BJ (cell line): ENCODE measurements at places on chromosomes 7 and 10. TPM values are rescaled to one million over a fixed set of nuclear protein-coding genes. Genes with fewer than 3 reads are reported as not detected.

GRCh38 chr7:93378131-93378760 lies 146.1 kb downstream of the VPS50 start:
- DNase-seq: no peak

- DNase-seq: no peak
Measured at GRCh38 chr7:77771901-77772300, 26.3 kb downstream of the TMEM60 start.

DNA sequence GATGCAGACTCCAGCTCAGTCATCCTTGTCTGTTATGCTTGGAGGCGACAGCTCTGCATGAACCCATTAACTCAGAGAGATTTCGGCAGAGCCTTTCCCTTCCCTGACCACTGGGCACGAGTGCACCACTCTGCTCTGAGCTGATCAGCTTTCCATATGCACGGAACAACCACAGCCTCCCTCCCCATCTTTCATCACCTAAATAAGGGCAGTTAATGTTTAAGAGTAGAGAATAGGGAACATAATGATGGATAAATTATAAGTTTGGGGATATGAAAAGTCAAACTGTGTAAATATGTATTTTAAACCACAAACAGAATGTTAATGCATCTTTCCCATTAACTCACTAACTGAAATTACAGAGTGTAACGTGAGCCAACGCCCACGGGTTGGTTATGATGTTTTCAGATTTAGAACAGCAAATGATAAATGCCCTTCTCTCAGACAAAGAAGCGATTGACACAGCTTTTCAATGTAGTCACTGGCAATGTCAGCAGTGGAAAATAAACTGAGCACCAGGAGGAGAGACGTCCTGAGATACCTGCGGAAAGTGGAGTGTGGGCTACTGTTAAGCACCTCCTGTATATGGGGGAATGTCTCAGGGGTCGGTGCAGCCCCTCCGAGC lies 658.2 kb downstream of the LRMDA start:
- no peak for DNase-seq

The ZNF25 gene
- 5.0 and 9.2 TPM in 2 replicates for polyA plus RNA-seq

GRCh38 chr10:69483963-69484362 lies 32.7 kb downstream of the TSPAN15 start:
- DNase-seq: no peak

DNA sequence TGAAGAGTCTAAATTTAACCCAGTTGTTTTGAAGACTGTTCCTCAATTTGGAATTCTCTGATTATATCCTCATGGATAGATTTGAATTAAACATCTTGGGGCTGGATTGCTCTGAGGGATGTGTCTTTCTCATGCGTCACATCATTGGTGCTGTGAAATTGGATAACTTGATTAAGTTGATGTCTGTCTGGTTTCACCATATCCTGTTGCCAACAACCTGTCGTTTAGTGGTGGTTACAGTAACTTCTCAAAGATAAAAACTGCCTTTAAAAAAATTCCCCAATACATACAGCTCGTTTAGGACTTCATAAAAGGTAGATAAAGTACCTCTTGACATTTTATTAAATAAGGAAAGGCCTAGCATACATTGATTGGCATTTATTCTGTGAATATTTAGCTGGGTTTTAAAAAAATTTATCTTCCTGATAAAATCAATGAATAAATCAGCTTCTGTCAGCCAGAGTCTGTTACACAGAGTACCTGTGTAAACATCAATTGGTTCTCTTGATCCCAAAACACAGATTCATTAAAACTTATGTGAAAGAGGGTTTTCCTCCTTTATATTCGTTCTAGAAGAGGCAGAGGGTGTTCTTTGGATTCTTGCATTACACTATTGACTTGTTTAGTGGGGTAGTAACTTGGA lies 10.5 kb downstream of the CRCP start:
- no peak for DNase-seq

GRCh38 chr10:22958338-22958737 lies 30.5 kb downstream of the ARMC3 start:
- DNase-seq: no peak

DNA sequence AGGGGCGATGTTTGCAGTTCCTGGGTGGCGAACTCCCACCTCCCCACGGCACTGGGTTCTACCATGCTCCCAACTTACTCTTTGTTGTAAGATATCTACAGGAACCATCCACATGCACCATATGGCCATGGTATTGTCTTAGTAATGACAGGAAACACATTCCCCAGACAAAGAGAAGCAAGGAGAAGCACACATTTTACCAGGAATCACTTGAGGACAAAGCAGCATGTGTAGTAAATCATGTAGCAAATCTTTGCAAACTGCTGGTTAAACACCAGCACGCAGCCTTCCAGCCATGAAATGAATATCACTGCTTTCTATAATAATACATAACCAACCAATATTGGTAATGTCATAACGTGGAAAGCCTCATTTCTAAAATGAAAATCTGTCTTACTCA lies 101.2 kb downstream of the NRP1 start:
- no peak for DNase-seq

GRCh38 chr10:47061776-47062175 lies 150.5 kb downstream of the PTPN20 start:
- no peak for DNase-seq

DNA sequence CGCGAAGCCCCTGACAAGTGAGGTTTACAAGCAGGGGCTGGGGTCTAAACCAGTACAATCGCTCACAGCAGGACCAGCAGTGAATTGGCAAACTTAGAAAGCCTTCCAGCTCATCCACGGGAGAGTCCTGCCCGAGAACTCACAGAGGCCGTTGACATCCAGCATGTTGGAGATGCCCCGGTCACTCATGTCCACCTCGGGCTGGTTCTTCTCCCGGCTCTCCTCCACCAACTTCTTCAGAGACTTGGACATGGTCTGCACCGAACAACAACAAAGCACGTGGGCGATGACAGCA lies 447 bp downstream of the RSU1 start:
- no peak for DNase-seq

GRCh38 chr10:131785121-131785460 lies 115.7 kb upstream of the PPP2R2D start:
- no peak for DNase-seq

The ASB10 gene
- polyA plus RNA-seq: not detected in 2 replicates

The NUTM2B gene
- polyA plus RNA-seq: 0.43 and 0.44 TPM in 2 replicates

The MYL7 gene
- 0.26 and 0.29 TPM in 2 replicates for polyA plus RNA-seq

The DUSP5 gene
- polyA plus RNA-seq: 30.3 and 30.4 TPM in 2 replicates

The ITGA8 gene
- 10.1 and 11.3 TPM in 2 replicates for polyA plus RNA-seq

GRCh38 chr10:129448539-129448938 lies 18.5 kb upstream of the MGMT start:
- no peak for DNase-seq

- peak; percentile 43 for DNase-seq
Measured at GRCh38 chr7:128022631-128023532, 8.4 kb downstream of the LRRC4 start.

The MTG1 gene
- 30.9 and 38.1 TPM in 2 replicates for polyA plus RNA-seq

DNA sequence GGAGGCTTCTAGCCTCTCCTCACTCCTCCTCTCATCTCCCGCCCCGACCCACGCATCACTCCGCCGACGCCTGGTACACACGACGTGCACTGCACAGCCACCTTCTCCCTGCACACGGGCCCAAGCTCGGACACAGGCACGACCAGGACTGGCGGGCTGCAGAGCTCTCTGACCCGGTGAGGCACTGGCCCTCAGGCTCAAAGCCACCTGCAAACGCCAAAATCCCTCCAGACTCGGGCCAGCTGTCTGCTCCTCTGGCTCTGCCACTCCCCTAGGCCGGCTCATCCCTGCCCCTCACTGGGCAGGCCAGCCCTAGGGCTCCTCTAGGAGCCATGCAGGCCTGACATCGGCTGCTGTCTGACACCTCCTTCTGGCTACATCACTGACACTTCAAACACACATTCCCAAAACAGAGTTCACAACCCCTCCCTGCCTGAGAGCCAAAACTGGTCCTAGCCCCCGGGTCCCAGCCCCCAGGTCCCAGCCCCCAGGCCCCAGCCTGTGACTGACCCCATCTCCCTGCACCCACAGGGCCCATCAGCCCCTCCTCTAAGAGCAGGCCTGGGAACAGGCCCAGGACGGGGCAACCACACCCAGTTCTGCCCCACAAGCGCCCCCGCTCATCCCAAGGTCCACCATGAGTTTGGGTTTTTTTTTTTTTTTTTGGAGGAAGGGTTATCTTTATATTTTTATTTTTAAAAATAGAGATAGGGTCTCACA lies 35.1 kb downstream of the MAD1L1 start:
- no peak for DNase-seq

DNA sequence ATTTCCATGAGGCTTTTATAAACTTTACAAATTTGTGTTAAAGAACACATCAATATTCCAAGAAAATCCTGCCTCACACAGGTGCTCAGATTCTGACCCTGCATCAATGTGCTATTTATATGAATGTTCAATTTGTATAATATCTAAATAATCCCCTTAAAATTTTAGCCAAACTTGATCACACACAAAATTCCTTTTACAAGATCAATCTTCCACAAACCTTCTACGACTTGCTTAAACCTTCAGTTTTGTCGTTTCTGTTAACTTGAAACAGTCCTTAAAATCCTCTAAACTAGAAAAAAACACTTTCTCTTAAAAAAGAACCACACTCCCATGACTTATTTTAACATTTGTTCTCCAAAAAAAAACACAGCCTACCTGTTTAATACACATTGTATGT lies 20.2 kb upstream of the TRPV6 start:
- DNase-seq: no peak

The LIPF gene
- not detected in 2 replicates for polyA plus RNA-seq

The HOXA3 gene
- 0.09 and 0.15 TPM in 2 replicates for polyA plus RNA-seq

- DNase-seq: no peak
Measured at GRCh38 chr10:124626759-124627380, 117.3 kb downstream of the FAM53B start.

The ADRA2A gene
- 0.18 and 0.25 TPM in 2 replicates for polyA plus RNA-seq

GRCh38 chr10:35426657-35427056 lies 90.3 kb downstream of the CCNY start:
- no peak for DNase-seq

The PSD gene
- 1.2 and 1.8 TPM in 2 replicates for polyA plus RNA-seq

- DNase-seq: no peak
Measured at GRCh38 chr10:113180401-113181154, 230.5 kb downstream of the TCF7L2 start.

The NPFFR1 gene
- not detected in 2 replicates for polyA plus RNA-seq

- no peak for DNase-seq
Measured at GRCh38 chr7:87318741-87319140, 26.7 kb upstream of the CROT start.

- no peak for DNase-seq
Measured at GRCh38 chr7:76074972-76075370, 27.1 kb downstream of the MDH2 start.

- DNase-seq: no peak
Measured at GRCh38 chr10:77293347-77293746, 344.3 kb downstream of the KCNMA1 start.

DNA sequence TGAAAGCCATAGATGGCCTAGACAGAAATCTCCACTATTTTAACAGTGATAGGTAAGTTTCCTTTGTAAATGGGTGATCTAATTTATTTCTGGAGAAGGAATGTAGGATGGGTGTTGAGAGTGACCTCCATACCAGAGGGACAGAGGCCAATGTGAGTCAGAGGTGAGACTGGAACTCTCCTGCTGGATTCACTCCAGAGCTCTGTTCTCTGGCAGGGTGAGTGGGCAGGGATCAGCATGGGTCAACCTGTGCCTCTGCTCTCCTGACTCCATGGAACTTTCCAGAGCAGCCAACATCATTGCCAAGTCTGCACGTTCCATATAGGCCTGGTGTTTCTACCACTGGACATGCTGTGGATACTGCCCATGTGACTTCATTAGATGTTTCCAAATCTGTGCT lies 11.4 kb downstream of the AKR1C3 start:
- no peak for DNase-seq

The PIK3CG gene
- not detected in 2 replicates for polyA plus RNA-seq

- no peak for DNase-seq
Measured at GRCh38 chr7:149610441-149611011, 112.9 kb upstream of the ZNF746 start.

DNA sequence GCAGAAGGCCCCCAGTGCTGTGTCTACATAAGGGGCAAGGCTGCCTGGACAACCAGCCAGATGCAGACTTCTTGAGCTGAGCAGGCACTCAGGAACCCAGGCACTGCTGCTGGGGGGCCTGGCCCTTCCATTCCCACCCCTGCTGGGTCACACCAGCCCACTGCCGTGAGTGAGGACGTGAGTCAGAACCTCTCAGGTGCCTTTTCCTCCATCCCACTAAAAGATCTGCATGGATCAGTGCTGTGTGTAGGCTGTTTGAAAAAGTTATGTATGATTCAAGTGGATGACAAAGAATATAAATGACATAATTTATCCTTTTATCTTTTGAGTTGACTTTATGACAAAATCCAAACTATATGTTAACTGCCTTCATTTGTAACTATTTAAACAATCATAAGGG lies 499.3 kb downstream of the INHBA start:
- no peak for DNase-seq

GRCh38 chr7:90267263-90267858 lies 22.4 kb downstream of the CFAP69 start:
- no peak for DNase-seq

DNA sequence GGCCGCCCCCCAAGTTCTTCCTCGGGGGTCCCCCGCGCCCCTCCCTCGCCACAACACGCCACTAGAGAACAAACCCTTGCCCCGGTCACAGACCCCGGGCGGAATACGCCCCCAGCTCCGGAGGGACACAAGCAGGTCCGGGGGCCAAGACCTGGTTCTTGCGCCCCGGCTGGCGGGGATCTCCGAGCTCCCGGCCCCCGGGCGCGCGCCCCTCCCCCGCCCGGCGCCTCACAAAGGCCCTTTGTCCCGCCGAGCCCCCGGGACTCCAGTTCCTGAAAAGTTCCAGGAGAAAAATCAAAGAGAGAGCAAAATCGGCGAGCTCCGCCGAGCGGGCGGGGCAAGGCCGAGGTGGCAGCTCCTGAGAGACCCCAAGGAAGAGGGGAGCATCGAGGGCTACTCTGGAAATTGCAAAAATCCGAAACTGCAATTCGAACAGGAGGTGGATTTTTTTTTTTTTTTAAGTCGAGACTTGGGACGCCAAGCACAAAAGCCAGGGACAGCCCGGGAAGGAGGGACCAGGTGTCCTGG lies 4.0 kb downstream of the TNRC18 start:
- DNase-seq: no peak

DNA sequence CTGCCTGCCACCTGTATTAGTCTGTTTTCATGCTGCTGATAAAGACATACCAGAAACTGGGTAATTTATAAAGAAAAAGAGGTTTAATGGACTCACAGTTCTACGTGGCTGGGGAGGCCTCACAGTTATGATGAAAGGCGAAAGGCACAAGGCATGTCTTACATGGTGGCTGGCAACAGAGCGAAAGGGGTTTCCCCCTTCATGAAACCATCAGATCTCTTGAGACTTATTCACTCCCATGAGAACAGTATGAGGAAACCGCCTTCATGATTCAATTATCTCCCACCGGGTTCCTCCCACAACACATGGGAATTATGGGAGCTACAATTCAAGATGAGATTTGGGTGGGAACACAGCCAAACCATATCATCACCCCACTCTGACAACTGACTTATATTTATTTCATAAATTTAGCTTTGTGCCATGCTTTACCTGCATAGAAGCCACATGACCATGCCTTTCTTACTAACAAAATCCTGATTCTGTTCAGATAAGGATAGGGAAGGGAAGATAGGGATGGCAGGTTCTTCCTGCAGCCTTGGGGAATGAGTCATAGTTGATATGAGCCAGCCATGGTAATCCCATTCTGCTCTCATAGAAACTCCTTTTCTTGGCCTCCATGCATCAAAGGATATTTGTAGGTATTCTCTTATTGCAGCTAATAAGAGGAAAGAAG lies 191.3 kb upstream of the AGK start:
- DNase-seq: no peak

The UNC5B gene
- polyA plus RNA-seq: 17.5 and 27.4 TPM in 2 replicates
